ENCODE measurements at places on chromosomes 7 and 10.

GRCh38 chr7:104940023-104940710, 73.8 kb upstream of the KMT2E start:
- H3K36me3 ChIP-seq, result peaks cover 10% of the 10 kb centered on the region
- H3K27me3 ChIP-seq, result peaks cover 5% of the 10 kb centered on the region
- no peak overlapping the region for H3K4me3 ChIP-seq
- no peak for DNase-seq

DNA sequence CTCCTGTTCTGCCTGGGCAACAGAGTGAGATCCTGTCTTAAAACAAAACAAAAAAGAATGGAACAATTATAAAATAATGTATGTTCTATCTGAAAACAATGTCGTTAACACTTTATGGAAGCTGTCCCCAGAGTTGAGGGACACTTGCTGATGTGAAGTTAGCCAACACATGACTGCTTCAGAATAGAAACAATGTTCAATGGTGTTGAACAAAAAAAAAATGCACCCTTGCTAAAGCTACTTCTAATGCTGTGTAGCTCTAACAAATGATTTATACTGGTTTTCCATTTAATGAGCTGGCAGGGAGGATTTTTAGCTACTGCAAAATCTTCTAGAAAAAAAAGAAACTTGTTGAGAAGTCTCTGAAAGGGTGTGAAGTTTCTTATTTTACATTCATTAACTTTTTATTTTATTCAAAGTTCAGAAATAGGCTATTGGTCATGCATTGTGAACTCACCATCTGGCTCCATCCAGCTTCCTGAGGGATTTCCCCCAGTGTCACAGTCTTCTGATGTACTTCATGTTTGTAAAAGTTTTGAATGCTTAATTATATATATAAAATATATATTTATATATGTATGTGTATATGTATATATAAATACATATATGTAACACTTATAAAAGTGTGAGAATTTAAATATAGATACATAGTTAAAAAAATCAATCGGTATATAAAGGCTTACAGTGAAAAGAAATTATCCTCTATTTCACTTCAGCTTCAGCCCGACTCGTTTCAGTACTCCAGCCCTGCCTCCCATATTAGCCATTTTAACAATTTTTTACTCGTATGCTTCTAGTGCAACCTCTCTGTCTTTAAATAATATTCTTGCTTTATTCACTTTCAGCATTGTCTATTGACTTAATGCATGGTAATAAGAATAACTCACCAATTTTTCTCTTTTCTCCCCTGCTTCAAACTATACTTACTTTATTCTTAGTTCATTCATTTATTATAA, 35.0 kb downstream of the HDAC9 start:
- H3K27ac ChIP-seq, result no peak overlapping the region
- peaks cover 31% of the 10 kb centered on the region for H3K4me1 ChIP-seq
- no peak overlapping the region for H3K4me3 ChIP-seq
- peaks cover 1% of the 10 kb centered on the region for H3K27me3 ChIP-seq

DNA sequence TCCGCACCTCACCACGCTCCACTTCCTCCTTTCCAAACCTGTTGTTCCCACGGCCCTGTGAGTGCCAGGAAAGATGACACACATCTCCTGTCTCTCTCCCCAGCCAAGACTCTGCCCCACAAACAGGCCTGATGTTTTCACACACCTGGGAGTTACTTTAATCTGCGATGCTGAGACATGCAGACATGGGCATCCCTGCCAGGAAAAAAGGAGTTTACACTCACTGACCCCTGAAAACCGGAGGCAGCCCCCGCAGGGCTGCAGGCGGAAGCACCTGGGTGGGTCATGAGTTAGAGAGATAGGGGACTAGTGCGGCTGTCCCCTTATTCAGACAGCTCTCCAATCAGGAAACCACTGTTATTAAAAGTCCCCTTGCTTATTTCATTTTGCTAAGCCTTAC, 106.4 kb upstream of the CARD11 start:
- DNase-seq, result no peak
- H3K27me3 ChIP-seq, result peaks cover 4% of the 10 kb centered on the region
- H3K4me3 ChIP-seq, result no peak overlapping the region
- H3K27ac ChIP-seq, result no peak overlapping the region
- peaks cover 7% of the 10 kb centered on the region for H3K4me1 ChIP-seq

DNA sequence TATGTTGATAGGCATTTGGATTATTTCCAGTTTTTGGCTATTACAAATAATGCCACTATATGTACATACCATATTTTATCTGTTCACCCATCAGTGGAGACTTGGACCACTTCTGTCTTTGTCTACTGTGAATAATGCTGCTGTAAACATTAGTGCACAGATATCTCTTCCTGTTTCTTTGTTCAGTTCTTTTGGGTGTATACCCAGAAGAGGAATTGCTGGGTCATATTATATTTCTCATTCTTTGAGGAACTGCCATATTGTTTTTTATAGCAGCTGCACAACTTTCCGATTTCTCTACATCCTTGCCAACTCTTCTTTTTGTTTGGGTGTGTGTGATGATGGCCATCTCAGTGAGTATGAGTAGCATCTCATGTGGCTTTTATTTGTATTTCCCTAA, 218.0 kb downstream of the LRMDA start:
- peaks cover 8% of the 10 kb centered on the region for H3K27me3 ChIP-seq
- H3K4me3 ChIP-seq, result no peak overlapping the region
- no peaks in the 10 kb centered on the region for H3K36me3 ChIP-seq
- no peak for DNase-seq

DNA sequence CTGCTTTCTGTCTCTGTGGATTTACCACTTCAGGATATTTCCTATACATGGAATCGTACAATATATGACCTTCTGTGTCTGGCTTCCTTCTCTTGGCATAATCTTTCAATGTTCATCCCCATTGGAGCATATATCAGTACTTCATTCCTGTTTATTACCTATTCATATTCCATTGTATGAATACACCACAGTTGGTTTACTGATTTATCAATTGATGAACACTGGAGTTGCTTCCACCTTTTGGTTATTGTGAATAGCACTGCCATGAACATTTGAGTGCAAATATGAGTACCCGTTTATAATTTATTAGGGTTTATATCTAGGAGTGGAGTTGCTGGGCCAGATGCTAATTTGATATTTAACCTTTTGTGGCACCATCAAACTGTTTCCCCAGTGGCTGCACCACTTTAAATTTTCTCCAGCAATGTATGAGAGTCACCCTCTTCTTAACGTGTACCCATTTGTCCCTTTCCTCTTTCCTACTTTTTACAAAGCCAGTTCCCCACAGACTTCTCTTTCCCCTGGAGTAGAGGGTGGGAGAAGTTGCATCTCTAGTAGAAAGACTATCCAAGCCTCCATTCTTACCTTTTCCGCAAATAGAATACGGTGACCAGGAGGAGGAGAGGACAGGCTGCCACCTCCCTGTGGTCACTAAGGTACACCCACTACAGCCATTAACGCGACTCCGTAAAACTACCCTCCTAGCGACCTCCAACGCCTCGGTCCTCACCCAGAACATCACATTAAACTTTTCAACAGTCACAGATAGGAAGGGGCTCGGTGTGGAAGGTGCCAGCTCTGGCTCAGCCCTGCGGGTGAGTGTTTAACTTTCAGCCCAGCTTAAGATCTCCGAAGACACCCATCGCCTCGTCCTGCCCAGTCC, 25.6 kb downstream of the SCD start:
- H3K36me3 ChIP-seq, result no peaks in the 10 kb centered on the region
- no peak overlapping the region for H3K4me3 ChIP-seq
- no peak for DNase-seq
- no peak overlapping the region for H3K27ac ChIP-seq
- H3K27me3 ChIP-seq, result no peaks in the 10 kb centered on the region

GRCh38 chr10:101292194-101293006, 61.6 kb upstream of the BTRC start:
- no peak for DNase-seq
- H3K36me3 ChIP-seq, result no peaks in the 10 kb centered on the region
- H3K27me3 ChIP-seq, result peaks cover 36% of the 10 kb centered on the region
- no peak overlapping the region for H3K27ac ChIP-seq
- no peaks in the 10 kb centered on the region for H3K4me1 ChIP-seq

DNA sequence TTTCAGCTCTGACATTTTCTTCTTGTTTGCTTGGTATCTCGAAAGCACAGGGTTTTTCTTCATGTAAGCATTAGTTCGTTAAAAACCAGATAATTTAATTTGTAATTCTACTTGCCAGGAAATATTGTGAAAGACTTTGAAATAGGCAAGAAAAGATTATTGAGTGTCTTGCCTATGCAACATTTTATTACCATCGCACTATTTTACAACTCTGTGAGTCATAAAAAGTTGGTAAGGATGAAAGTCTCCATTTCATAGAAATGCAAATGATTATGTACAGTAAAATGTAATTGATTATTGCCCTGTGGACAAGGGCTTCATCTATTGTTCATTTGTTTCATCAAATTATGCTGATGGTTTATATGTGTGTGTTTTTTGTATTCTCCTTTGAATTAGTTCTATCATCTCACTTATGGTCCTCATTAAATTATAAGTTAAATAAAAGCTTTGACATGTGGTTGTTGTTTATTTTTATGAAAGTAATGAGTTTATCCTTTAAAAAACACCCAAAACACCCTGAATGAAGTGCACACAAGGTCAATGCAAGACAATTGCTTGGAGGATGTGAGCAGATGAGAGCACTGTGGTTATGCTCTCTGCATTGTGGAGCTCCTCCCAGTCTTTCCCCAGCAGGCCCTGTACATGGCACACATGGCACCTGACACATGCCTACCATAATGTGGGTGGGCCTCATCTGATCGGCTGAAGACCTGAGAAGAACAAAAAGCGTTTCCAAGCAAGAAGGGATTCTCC, 230.8 kb downstream of the CXCL12 start:
- no peak for DNase-seq
- peaks cover 16% of the 10 kb centered on the region for H3K27me3 ChIP-seq
- H3K27ac ChIP-seq, result no peak overlapping the region
- H3K4me3 ChIP-seq, result no peak overlapping the region

- H3K4me3 ChIP-seq, result no peak overlapping the region
- no peaks in the 10 kb centered on the region for H3K27me3 ChIP-seq
- no peak for DNase-seq
- peaks cover 41% of the 10 kb centered on the region for H3K4me1 ChIP-seq
These were observed 19.5 kb upstream of the DLG5 start for GRCh38 chr10:77946084-77946483.

DNA sequence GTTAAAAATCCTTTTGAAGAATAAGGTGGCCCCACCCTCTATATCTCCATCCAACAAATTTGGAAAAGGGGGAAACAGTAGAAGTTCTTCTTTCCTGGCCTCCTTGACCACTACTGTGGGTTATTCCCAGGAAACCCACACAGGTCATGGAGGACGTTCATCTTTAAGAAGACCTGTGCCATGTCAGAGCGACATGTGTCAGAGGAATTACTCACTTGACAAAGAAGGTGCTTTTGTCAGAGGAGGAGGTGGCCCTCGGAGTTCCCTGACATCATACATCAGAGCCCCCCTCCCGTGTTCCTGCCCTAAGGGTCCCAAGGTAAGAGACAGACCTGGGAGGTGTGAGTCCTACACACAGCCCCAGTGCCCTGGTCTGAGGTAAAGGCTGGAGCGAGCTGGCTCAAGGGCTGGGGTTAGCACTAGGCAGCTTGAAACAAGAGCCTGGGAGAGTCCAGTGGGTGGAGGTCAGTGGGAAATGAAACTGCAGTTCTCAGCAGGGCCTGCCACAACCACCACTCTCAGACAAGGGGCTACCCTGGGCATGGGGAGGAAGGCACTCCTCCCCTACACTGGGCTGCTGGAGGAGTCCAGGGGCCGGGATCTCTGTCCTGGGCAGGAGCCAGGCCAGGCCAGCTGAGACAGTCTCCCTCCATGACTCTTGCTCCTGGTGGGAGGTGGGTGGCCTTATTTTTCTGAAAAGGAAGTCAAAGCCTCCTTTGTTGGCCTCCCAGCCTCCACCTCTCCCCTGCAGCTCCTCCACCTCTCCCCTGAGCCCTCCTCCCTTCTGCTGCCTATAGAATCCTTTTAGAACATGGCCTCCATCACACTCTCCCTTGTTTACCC, 21.8 kb upstream of the ZMIZ1 start:
- H3K27ac ChIP-seq, result no peak overlapping the region
- no peak for DNase-seq
- no peaks in the 10 kb centered on the region for H3K36me3 ChIP-seq
- peaks cover 20% of the 10 kb centered on the region for H3K27me3 ChIP-seq
- H3K4me3 ChIP-seq, result no peak overlapping the region
- peaks cover 14% of the 10 kb centered on the region for H3K4me1 ChIP-seq

DNA sequence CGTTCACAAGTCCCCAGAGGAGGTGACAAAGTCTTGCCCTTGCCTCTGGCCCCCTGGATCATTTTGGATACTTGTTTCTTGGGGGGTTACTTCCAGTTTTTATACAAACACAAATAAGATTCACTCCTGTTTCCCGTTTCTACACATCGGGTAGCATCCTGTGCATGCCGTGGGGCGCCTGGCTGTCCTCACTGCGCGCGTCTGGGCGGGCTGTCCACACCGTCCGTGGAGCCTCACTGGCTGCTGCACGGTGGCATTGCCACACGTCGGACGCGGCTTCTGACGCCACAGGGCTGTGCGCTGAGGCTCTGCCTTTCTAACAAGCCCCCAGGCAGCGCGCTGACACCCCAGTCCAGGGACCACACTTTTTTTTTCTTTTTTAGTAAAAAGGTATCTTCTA, 18.4 kb downstream of the BNIP3 start:
- H3K4me3 ChIP-seq, result no peak overlapping the region
- no peak for DNase-seq
- no peaks in the 10 kb centered on the region for H3K4me1 ChIP-seq
- H3K36me3 ChIP-seq, result peaks cover 22% of the 10 kb centered on the region
- H3K27me3 ChIP-seq, result peaks cover 7% of the 10 kb centered on the region

- no peak overlapping the region for H3K4me3 ChIP-seq
- H3K27me3 ChIP-seq, result peaks cover 5% of the 10 kb centered on the region
- H3K36me3 ChIP-seq, result peaks cover 16% of the 10 kb centered on the region
- no peak for DNase-seq
These were observed 11.9 kb downstream of the PLAU start for GRCh38 chr10:73922864-73923133.

DNA sequence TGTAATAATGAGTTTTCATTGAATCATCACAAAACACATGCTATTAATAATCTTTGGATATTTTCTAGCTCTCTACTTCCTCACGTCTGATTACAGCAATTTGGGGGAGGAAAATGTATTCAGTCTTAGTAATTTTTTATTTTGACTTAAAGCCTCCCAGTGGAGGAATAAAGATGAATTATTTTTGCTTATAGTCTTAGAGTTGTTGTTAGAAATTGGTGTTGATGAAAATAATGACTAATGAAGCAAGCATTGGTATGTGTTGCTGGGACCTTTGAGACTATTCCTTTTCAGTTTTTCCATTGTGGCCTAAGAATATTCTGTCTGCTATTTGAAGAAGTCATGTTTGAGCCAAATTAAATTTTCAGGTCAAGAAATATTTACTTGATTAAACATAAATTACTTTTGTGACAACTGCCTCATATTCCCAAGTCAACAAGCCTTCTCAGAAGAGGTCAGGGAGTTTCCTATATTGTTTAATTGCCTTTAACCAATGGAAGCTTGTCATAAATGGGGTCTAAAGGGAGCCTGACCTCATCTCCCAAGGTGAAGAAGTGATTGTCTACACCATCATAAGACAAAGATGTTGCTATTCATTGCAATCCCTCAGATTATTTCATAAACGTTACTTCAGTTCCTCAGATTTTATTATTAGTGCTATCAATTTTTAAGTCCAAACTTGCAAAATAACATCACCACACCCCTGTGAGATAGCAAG, 90.0 kb downstream of the ST7 start:
- peaks cover 42% of the 10 kb centered on the region for H3K4me1 ChIP-seq
- no peaks in the 10 kb centered on the region for H3K27me3 ChIP-seq
- no peak overlapping the region for H3K4me3 ChIP-seq
- DNase-seq, result no peak
- H3K27ac ChIP-seq, result no peak overlapping the region
